Effector CD8-positive, alpha-beta T cell (primary cell): ENCODE measurements at places on chromosomes 11 and 22.

DNA sequence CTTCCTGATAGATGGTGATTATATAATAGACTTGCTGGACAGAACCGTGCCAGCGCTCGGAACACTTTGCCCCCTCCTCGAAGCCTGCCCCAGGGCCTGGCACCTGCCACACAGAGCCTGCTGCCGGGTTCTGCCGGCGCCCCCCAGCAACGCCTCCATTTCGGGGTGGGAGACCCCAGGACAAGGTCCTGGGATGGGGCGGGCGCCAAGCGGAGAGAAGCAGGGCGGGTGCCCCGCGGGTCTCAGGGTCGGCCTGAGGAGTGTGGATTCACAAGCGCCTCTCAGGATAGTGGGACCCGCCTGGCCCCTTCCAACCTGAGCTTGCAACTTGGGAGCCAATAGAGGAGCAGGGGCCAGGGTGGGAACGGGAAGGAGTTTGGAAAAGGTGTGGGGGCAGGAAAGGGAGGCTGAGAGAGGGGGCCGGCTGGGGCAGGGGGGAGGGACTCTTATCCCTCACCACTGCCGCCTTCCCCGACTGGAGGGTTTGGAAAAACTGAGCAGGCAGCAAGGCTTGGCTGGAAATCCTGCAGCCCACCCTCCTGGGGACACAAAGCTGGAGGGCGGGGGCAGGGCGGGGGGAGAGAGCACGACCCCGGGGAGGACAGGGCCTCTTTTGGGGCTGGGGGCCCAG is 3.3 kb upstream of the BCL9L start:
- peak; percentile 57 for DNase-seq

DNA sequence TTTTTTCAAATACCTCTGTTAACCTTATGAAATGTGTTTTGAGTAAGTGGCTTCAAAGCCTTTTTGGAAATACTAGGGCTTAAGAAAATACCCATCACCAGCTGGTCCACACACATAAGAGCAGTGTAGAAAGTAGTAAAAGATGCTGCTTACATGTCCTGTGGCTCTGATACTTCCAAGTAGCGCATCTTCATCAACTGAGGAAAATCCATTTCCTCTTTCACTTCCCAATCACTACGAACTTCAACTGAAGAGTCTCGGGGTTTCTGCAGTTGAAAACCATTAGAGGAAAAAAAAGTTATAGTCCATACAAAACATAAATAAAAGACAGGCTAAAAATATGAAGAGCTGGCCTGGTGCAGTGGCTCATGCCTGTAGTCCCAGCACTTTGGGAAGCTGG is 8.5 kb downstream of the EIF3D start:
- DNase-seq, result no peak

GRCh38 chr11:108643974-108644373 is 20.9 kb upstream of the DDX10 start:
- no peak for DNase-seq

DNA sequence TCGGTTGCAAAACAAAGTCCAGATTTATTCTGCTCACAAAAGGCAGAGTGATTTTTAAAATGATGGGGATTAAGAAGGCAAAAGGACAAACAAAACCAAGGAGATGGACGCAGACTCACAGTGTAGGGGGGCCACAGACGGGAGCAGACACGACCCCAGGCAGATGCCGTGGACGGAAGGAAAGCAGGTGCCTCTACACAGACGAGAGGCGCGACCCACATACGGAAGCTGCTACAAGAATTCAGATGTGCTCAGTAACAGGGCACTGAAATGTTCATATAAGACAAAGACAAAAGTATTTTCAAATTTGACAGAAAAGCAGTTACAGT is 148.9 kb downstream of the BRD1 start:
- DNase-seq, result no peak

DNA sequence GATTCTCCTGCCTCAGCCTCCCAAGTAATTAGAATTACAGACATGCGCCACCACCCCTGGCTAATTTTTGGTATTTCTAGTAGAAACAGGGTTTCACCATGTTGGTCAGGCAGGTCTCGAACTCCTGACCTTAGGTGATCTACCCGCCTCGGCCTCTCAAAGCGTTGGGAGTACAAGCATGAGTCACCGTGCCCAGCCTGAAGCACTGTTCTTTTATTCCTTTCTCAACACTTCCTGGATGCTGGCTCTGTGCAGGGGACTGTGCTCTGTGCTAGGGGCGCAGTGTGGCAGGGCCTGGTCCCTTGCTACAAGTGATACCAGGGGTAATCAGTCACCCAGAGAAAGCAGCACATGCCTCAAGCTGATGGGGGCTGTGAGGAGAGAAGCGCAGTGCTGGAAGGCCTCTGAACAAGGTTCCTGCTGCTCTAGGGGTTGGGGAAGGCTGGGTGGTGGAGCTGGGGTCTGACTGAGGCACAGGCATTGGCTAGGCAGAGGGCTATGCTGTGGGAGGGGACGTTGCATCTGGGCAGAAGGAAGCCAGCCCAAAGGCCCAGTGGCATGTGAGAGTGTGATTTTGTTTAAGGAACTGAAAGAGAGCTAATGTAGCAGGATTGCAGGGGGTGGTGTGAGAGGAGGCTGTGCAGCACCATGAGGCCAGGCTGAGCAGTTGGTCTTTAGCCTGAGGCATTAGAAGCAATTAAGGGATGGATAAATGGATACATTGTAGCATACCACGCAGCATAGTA is 42.5 kb downstream of the CABIN1 start:
- DNase-seq, result no peak

DNA sequence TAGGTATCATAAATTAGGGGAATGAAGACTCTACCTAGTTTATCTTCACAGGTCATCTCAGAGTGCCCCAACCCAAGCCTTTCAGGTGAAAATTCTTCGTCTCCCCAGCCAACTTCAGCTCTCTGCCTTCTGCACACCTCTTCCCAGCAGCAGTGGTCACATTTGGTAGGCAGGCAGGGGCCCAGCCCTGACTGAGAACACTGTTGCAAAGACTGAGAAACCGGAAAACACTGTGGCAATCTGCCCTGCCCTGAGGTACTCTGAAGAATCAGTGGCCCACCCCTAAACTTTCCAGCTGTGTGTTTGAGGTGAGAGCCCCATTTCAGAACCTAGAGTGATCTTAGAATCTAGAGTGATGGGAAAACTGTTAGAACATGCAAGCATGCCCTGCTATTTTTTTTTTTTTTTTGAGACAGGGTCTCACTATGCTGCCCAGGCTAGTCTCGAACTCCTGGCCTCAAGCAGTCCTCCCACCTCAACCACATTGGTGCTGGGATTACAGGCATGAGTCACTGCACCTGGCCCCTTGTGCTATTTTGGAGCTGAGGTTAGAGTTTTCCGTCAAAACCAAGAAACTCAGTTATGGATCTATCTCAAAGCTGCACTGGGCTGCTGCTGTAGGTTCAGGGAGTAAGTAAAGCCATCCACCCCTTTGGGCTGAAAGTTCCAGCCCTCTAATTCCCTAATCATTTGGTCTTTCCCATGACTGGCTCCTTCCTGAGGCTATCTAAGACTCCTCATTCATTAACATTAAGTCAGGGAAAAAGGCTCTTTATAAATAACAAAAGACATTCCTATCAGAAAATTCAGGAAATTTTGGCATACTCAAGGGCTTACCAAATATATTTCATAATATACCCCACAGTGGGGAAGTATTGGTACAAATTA is 1.7 kb upstream of the LDHA start:
- no peak for DNase-seq

DNA sequence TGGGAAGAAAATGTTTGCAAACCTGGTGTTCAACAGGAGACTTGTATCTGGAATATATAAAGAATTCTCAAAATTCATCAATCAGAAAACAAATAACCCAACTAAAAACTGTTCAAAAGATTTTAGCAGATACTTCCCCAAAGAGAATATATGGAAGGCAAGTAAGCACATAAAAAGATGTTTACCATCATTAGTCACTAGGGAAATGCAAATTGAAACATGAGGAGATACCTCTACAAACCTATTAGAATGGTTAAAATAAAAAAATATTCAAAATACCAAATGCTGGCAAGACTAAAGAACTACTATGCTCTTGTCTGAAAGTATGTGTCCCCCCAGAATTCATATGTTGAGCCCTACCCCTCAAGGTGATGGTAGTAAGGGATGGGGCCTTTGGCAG is 8.6 kb downstream of the EXPH5 start:
- DNase-seq, result no peak

GRCh38 chr11:3939211-3939610 is 83.7 kb downstream of the STIM1 start:
- DNase-seq, result no peak

DNA sequence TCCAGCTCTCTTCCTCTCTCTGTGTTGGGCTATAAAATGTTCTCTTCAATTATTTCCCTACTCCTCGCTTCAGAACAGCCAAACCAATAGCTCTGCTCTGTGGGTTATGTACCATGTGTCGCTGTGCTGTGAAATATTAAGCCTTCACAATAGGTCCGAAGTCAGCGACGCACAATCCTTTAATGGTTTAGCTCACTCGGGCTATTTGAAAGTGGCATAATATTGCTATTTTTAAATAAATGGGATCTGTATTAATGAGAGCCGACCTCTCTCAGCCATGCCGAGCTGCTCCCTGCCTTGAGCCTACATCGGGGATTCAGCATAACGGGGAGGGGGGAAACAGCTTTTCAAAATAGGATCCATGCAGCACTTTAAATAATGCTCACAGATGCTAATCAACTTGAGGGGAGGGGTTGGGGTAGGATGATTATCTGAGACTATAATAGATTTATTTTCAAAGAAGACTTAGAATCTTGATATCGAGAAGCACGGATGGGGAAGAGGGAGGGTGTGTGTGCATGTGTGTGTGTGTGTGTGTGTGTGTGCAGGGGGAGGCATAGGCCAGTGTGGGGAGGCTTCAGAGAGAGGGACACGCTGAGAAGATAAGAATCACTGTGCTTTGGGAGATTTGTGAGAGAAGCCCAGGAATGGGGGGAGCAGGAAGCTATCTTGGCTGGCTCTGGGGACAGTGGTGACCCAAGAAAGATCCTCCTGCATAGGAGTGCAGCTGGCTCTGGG is 271.5 kb downstream of the NXPE2 start:
- DNase-seq, result no peak

DNA sequence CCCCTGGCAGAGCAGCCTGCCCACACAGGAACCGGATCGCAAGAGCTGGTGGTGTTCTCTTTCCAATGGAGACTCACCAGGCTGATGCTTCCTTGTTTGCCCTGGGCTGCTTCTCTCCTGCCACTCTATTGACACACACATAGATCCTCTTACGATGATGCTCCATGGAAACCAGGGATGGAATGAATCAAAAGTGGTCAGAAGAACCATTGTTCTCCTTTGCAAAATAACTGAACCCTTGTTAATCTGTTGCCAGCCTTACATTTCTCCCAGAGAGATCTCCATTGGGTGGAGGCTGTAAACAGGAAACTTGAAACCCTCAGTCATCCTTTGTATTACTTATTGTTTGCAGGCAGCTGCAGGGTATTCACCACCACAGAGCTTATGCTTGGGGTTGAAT is 24.6 kb upstream of the LDLRAD3 start:
- no peak for DNase-seq

- no peak for DNase-seq
Measured at GRCh38 chr22:37994049-37994448, 9.7 kb upstream of the SOX10 start.

DNA sequence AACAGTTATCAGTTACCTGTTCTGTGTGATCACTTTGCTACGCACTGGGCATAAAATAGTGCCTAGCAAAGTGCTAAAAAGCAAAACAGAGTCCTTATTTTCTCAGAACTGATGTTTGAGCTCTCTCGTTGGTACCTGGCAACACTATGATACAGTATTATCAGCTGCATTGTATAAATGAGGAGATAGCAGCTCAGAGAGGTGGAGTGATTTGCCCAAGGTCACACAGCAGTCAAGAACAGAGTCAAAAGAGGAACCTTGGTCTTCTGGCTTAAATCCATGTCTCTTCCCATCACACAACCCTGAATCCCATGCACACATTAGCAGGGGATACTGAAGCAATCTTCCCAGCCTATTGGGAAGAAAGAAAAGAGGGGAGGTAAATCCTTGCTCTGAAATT is 580.5 kb downstream of the SOX6 start:
- DNase-seq, result no peak

DNA sequence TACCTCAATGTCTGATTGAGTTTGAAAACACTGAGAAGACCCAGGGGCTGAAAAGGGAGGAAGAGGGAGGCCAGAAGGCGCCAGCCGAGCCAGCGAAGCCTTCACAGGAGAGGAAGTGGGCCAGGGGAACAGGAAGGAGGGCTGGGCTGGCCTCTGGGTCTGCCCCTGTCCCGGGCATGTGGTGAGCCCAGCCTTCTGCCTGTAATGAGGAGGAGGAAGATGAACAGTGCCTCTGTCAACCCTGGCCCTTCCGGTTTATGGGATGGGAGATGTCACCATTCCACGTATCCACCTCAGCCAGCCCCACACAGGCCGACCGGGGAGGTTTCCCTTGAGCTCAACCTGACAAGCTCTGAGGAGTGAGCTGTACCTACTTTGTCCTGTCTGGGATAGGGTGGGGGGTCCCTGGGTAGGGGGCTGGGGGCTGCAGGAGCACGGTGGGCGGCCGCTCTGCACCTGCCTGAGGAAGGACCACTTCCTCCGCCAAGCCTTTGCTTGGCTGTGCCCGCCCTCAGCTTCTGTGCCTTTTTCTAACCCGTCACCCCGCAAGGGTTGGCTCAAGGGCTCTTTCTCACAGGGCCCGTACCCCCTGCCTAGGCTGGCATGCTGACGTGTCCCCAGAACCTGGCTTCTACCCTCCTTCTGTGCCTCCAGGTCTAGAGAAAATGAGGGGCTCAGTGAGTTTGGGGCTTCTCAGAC is 2.0 kb downstream of the PARVG start:
- no peak for DNase-seq

DNA sequence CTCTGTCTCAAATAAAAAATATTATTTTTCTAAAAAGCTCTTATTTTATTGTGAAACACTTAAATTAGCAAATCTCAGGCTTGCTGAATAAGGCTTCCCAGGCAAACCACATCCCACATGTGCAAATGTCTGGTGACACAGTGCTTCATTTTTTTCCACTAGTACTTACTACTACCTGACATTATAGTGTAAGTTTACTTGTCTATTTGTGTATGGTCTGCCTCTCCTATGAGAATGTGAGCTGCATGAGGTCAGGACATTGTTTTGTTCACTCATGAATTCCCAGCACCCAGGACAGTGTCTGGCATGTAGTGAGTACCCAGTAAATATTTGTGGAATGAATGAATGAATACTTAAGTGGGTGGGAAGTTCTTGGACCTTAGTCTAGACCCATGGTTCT is 103.1 kb downstream of the PTPRJ start:
- no peak for DNase-seq

DNA sequence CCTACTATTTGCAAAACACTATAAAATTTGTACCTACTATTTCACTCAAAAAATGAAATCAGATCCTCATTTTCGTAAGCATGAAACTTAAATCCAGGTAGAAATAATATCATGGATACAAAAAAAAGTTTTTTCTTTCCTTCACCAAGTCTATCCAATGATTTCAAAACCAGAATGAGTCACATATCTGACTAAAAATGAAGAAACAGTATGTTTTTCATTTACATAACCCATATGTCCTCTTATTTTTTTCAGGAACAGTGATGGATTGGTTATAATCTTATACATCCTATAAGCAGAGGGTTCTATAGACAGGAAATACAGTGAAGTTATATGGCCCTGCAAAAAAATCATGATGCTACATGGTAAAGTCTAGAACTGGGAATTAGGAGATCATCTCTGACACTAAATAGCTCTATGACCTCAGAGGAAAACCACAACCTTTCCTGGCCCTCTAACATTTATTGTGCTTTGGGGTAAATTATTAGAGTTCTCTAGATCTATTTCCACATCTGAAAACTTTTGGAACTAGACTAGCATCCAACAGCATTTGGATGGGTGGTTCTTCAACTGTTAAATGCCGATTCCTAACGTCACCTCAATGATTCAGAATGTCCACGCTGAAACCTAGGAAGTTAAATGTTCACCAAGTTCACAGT is 10.9 kb downstream of the MTMR2 start:
- no peak for DNase-seq

GRCh38 chr11:71525938-71526495 is 1.1 kb upstream of the KRTAP5-7 start:
- no peak for DNase-seq
